Astrocyte (in vitro differentiated cells and primary cell): ENCODE measurements at places on chromosomes 6 and 20.

- DNase-seq = no peak
These were observed 19.3 kb downstream of the CCM2L start for GRCh38 chr20:32029561-32029960.

- no peak for DNase-seq
These were observed 264.4 kb downstream of the BTBD9 start for GRCh38 chr6:38375341-38375740.

DNA sequence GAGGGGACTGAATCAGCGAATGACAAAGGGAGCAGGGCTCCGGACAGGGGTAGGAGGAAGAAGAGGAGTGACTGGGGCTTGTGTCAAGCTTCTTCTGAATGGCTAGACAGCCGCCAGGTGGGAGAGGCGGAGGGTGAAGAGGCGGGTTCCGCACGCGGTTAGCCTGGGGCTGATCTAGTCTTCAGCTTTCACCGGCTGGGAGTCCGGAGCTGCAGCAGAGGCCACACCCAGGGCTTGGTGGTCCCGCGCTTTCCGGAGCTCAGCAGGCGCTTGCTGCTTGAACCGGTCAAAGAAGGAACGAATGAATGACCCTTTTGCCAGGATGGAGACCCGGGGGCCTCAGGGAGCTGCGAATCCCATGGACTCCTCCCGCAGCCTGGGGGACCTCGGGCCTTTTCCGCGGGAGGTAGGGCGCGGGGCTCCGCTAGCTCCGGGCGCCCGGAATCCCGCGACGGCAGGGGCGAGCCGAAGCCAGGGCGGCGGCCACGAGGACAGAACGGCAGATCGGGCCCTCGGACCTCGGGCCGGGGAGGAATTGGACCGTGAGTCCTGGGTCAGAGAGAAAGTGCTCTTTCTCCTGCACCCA, at the start of gene C6orf141:
Gene C6orf141, plus strand, starts transcription at position 177 of the 586 bp plus-strand sequence. Its CDS starts 125 bp downstream, at position 302.
- peak; percentile 46 for DNase-seq

DNA sequence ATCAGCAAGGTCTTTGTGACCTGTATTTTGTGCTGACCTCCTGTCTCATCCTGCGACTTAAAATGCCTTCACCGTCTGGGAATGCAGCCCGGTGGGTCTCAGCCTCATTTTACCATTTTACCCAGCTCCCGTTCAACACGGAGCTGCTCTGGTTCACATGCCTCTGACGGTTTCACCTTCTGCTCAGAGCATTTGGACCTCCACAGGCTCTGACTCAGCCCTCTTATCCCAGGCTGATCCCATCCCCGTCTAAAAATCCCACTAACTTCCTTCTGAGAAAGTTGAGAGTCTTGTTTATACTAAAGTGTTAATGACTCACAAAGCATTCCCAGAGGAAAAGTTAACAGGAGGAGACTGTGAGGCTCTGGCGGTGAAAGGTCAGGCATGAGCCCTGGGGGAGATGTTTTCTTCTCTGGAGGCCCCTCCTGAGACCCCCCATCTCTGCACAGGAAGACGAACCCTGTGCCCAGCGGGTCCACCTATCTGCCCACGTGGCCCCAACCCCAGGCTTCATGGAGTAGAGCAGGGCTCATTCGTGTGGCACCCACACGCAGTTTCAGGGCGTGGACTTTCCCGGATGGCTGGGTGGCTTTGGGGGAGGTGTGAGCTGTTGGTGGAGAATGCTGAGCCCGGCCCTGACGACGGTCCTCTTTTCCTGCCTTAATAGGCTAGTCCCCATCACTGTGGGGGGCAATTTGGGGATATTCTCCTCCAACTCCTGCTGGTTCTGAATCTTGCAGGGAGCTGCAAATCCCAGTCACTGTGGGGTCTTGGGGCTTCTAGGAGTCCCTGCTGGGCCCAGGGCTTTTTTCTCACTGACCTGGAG, 3.3 kb upstream of the BIRC7 start:
- peak; percentile 96 for DNase-seq

- no peak for DNase-seq
These were observed 23.5 kb downstream of the KIZ start for GRCh38 chr20:21149344-21149743.

- no peak for DNase-seq
These were observed 176.9 kb upstream of the ID4 start for GRCh38 chr6:19660123-19660910.

- no peak for DNase-seq
These were observed 56.7 kb downstream of the LAMA4 start for GRCh38 chr6:112197636-112198035.

DNA sequence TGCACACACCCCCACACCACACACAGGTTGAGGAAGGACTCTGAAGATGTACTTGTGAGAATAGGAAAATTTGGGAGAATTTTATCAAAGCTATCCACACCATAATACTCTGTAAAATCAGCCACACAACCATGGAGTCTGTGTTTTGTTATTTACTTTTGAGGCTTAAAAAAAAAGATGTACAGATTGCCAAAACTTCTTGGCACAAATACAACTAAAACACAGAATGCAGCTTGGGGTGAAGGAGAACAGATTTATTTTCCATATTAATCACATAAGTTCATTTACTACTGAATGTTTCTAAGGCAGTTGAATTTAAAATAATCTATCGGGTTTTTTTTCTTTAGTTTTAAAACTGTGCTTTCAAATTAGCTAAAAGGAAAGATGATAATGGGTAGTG, 32.8 kb upstream of the KCNQ5 start:
- peak; percentile 23 for DNase-seq

GRCh38 chr6:141403103-141403502, 729.6 kb upstream of the GJE1 start:
- DNase-seq = no peak

GRCh38 chr6:43941174-43941573, 171.2 kb downstream of the VEGFA start:
- no peak for DNase-seq

GRCh38 chr20:45470262-45470931, 844 bp downstream of the WFDC2 start:
- no peak for DNase-seq

DNA sequence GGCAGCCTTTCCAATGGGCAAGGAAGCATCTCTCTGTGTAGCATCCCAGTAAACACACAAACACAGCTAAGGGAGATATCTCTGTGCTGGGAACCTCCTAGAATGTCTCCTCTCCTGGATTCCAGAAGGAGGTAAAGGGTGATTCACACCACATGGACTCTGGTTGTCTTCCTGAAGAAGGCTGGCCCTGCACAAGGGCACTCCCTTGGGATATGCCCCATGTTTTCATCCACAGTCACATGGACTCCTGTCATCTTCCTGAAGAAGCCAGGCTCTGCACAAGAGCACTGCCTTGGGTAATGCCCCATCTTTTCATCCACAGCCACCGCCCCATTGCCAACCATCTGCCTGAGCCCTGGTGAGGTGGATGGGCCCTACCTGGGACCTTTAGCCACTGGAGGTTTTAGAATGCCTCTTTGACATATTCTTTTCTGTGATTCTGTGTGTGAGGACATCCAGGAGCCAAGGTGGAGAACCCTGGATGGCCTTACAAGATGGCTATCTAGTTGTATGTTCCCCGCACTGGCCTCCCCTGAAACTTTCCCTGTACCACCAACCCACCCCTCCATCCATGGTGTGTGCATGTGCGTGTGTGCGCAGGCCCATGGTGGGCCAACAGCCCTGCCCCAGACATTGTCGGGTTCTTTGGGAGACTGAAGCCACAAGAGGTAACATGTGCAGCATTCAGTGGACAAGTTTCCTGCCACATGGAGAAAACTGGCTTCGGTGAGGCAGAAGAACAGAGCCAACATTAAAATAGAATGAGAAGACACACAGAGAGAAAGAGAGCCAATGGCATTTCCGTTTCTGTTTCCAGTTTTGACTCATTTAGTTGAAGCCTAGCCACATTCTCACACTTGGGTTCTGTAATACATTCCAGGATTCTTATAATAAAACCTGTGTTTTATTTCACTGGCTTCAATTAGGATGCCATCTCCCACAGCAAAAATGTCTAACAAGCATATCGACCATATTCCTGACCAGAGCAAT, 110.2 kb upstream of the CST7 start:
- peak; percentile 41 for DNase-seq

- DNase-seq = no peak
These were observed 91.8 kb upstream of the F13A1 start for GRCh38 chr6:6412221-6412620.

DNA sequence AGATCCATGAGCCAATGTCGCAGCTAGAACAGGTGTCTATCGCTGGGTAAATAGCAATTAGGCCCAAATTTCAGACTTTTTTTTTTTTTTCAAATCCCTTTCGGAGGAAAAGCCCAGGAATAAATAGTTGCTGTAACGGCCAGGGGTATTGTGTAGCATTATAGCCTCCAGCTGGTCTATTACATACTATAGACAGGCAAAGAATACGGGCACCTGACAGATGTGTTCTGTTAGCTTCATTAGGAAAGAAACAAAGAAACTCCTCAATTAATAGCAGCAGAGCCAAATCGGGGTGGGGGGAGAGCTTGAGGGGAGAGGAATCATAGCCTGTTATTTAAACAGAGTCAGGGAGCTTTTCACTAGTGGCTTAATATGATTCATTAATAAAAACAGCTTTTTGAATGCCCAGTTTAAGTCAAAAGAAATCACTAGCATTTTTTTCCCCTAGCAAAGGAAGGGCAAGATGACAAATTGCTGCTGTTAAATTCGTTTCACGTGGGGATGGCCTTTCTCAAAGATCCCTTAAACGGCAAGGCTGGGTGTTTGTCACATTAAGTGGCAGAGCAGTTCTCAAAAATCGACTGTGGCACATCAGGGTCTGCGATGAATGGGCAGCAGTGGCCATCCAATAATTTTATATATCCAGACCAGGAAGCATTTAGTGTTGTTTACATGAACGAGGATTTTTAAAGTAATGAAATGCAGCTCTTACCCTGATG, 139.4 kb downstream of the ID4 start:
- DNase-seq = no peak

GRCh38 chr6:154156135-154156896, 117.3 kb downstream of the OPRM1 start:
- DNase-seq = peak; percentile 12

GRCh38 chr6:139594333-139594965, 220.0 kb upstream of the CITED2 start:
- DNase-seq = no peak

DNA sequence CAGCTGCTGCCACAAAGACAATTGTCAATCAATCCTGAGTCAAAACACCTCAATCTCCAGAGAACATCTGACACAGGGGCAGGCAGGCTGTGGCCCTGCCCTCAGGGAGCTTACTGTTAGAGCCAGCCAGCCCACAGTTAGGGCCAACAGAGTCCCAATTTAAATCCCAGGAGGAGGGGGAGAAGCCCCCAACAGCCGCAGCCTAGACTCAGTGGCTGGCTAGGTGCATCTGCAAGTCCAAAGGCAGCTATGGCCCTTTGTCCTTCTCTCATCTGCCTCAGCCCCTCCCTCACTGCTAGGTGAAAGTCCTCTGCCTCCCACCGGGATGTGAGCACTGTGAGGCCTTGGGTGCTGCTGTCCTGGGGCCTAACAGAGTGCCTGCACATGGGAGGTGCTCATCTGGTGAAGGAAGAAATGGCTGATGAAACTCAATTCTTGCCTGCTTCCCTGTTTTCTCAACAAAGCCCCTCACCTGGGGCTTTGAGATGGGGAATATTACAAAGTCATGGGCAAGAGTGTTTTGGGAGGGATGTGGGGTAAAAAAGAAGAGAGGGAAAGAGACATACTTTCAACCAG, 33.7 kb upstream of the VEGFA start:
- DNase-seq = no peak

DNA sequence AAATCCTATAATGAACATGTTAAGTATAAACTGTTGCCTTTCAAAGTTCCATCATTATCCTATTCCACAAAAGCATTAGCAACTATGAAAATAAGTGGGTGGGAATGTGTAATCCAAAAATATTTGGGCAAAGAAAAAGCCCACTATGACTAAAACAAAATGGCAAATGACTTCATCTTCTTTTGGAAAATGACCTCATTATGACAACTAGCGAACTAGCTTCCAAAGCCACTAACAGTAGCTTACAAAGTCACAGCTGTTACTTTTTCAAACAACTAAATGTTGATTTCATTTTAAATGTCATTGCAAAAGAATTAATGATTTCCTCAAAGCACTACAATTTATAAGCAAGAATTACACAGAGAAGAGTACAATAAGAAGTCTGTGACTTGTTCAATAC, 49.8 kb upstream of the RUNX2 start:
- peak; percentile 32 for DNase-seq

- no peak for DNase-seq
These were observed at the start of gene CRISP2 for GRCh38 chr6:49713346-49713745. TSS of gene CRISP2 (minus strand) at chr6:49713543. CDS start at chr6:49709196, 4,347 bp downstream.

DNA sequence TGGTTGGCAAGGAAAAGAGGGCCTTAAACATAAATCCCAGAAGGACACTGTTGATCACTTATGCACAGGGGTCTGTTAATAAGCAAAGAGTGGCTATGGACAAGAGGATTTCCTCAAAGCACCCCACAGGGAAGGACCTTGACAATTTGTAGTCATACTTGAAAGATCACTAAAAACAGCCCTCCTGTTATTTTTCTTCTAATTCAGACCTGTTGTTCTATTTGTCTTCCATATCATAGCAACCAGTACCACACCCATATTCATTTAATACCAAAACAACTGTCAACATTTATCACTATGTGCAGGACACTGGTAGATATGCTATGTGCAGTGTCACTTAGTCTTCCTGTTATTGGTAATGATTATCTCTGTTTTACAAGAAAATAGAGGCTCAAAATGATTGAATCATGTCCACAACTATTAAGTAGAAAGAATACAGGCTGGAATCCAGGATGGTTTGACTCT, 3.2 kb upstream of the DYNLRB1 start:
- DNase-seq = no peak

DNA sequence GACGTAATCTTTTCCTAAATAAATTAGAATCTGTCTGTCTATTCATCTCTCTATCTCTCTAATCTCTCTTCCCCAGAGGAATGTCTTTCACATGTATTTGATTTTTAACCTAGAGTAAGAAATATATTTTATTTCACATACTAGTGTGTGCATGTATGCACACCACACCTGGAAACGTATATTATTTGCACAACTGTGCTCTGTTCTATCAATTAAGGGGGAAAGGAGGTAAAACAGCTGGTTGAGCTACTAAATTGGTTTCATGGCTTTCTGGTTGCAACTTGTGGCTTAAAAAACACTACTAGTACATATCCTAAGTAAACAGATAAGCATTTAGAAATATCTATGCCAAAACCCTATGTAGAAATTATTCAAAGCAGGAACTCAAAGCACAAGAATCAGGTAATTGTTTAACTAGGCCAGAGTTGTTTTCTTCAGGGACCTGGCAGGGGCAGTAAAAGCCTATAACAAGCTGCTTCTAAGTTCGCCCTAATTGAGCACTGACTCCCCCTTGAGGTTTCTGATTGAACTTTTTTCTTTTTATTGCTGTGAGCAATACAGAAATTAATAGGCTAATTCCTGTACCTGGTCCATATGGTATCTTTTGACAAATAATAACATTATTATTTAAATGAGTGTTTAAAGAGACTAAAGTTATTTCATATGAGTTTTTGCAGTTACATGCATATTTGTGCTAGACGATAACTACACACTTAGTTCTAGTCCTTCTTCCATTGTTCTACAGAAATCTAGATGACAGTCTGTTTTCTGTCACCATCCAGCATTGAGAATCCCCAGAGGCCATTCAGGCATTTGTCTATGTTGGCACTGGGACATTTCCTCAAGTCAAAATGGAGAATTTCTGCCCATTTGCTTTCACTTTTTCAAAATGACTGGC, 88.6 kb downstream of the MCHR2 start:
- DNase-seq = peak; percentile 19
